Stimulated activated CD4-positive, alpha-beta T cell treated with anti-CD3 and anti-CD28 coated beads, TNF-alpha, amount 100 ng/mL, for 1 hour (primary cell): ENCODE measurements at places on chromosomes 6 and 20.

GRCh38 chr6:28543651-28544610 lies 18.2 kb downstream of the GPX5 start:
- peak; percentile 10 for DNase-seq

GRCh38 chr6:41741625-41742490 lies 5.3 kb downstream of the PGC start:
- no peak for DNase-seq

- no peak for DNase-seq
Observed at GRCh38 chr6:30724906-30725667, 4.9 kb downstream of the TUBB start.

GRCh38 chr6:167092672-167093339 lies 30.1 kb upstream of the CCR6 start:
- no peak for DNase-seq

DNA sequence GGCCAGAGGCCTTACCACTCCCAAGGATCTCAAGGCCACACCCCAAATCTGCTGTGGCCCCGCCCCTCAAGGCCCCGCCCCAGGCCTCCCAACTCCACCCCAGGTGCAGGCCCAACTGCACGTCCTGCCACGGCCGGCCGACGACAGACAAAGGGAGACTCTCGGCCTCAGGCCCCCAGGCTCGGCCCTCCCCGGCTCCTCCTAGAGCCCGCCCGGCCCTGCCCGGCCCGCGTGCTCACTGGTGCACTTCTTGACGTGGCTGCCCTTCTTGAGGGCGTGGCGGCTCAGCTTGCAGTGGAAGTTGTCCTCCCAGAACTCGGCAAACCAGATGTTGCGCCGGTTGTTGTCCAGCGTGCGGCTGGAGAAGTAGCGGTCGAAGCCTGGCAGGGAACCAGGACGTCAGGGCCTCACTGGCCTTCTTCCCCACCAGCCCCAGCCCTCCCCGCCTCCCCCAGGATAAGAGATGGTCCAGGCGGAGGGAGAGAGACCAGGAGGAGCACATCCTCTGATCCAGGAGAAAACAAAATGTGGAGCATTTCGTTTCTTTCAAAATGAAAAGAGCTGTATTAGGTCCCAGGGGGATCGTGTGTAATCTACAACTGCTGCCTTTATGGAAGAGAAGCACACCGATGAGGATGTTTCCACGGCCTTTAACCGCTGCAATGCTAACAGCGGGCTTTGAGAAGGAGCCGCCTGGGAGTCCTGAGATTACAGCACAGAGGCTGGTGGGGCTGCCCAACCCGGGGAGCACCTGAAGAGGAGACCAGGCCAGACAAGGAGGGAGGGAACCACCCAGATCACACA lies 89.4 kb downstream of the GRM4 start:
- no peak for DNase-seq

- DNase-seq = no peak
Observed at GRCh38 chr6:11491596-11492463, 45.7 kb upstream of the TMEM170B start.

DNA sequence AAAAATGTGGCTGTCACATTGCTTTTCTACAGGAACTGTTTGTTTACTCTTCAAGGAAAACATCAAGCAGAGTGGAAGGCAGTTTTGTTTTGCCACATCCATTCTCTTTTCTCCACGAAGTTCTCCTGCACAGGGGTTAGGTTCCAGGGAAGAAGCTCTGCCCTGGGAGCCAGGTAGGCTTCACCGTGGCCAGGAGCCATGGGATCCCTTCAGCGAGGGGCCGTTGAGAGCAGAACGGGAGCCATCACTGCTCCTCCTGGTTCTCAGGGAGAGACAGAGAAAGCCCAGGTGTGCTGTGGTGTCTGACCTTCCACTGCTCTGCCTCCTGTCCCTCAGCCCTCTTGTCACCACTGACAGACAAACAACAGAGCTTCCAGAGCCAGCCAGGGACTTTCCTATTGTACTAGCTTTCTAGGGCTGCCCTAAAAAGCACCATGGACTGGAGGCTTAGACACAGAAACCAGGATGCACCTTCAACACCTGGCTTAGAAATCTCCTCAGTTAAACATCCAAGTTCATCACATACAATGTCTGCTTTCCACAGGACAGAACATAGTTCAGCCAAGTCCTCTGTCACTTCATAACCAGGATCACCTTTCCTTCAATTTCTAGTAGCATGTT lies 75.6 kb upstream of the SLC22A23 start:
- no peak for DNase-seq

DNA sequence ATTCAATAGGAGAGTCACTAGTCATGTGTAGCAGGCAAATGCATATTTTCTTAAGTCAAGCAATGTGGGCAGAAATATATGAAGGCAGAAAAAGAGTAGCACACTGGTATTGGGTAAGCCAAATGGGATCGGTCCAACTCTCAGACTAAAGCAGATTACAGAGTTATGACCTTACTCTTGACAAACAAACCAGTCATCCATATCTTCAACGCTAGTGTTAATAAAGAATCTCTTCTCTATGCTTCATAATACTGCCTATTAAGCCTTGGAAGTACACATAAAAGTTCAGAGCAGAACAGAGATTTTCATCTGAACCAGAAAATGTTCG lies 320.2 kb upstream of the JARID2 start:
- no peak for DNase-seq

- DNase-seq = no peak
Observed at GRCh38 chr6:1382331-1382882, 7.0 kb upstream of the FOXF2 start.

DNA sequence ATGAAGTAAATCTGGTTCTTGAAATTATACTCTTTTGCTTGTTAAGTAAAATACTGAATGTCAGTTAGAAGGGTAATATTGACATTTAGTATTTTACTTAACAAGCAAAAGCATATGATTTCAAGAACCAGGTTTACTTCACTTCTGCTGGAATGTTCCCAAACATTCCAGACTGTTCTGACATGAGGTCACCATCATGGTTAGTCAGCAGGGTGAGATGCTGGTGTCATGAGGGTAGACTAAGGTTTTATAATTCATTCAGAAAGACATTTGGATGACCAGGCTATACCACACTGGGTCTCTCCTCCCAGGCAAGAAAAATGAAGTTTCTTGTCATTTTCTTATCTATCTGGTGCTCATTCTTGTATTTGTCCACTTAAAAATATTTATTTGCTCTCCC lies 414.4 kb upstream of the MMS22L start:
- DNase-seq = no peak

DNA sequence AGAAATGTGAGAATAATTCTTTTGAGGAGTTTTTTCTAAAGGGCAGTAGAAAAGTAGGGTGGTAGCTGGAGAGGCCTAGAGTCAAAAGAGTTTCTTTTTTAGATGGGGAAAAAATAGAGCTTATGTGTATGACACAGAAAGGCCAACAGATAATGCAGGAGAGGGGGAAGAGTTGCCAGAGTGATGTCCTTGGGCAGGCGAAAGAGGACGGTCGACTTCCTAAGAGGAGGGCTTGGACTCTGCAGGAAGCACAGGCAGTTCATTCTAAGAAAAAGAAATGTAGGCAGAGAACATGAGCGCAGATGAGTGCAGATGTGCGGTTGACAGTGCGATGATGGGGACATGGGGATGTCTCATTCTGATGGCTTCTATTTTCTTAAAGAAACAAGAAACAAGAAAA lies 68.9 kb downstream of the PAK5 start:
- DNase-seq = no peak

GRCh38 chr20:19901226-19901625 lies 115.9 kb upstream of the NAA20 start:
- no peak for DNase-seq

GRCh38 chr6:210104-210456 lies 82.2 kb upstream of the DUSP22 start:
- DNase-seq = no peak

DNA sequence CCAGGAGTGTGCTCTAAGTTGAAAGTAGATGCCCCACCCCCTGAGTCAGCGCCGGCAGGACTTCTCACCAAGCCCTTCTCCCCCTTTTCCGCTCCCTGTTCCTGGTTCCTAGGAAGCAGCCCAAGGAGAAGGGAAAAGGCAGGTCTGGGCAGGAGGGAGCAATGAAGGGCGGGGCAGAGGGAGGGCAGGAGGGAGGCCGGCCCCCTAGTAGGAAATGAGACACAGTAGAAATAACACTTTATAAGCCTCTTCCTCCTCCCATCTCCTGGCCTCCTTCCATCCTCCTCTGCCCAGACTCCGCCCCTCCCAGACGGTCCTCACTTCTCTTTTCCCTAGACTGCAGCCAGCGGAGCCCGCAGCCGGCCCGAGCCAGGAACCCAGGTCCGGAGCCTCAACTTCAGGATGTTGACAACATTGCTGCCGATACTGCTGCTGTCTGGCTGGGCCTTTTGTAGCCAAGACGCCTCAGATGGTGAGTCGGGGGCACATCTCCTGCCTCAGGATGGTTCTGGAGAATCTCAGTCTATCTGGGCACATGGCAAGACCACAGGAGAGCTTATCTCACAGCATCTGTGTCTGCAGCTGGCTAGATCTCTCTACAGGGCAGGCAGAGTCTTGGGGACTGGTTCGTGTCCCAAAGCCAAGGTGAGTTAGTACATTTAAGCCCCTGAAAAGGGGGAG lies at the start of gene PROCR:
TSS of gene PROCR (plus strand) at position 320 of the 681 bp plus-strand sequence. CDS start at position 403, 83 bp downstream.
- DNase-seq = no peak

GRCh38 chr6:125277838-125278237 lies 23.9 kb downstream of the HDDC2 start:
- no peak for DNase-seq

DNA sequence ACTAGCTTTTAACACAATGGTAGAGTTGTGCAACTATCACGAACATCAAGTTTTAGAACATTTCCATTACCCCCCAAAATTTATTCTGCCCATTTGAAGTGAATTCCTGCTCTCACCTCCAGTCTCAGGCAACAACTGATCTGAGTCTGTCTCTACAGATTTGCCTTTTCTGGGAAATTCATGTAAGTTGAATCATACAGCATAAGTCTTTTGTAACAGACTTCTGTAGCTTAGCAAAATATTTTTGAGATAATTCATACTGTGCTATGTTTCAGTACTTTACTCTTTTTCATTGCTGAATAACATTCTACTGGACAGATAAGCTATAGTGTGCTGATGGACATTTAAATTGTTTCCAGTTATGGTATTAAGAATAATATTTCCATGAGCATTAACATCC lies 447.3 kb upstream of the GJE1 start:
- no peak for DNase-seq

DNA sequence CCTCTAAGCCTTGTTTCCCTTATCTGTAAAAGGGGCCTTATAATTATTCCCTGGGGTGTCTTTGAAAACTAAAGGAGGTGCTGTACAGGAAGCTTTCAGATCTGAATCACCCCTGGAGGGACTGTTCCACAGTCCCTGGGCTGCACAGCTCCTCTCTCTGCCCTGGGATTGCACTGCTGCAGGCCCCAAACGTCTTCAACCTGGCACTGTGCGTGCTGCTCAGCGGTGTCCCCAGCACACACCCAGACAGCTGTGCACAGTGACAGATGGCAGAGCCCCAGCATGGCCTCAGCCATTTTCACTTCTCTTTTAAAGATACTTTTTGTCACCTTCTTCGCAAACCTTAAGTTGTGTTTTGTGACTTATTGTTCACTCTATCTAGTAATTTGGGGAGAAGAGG lies 50.7 kb upstream of the INSM1 start:
- DNase-seq = no peak

DNA sequence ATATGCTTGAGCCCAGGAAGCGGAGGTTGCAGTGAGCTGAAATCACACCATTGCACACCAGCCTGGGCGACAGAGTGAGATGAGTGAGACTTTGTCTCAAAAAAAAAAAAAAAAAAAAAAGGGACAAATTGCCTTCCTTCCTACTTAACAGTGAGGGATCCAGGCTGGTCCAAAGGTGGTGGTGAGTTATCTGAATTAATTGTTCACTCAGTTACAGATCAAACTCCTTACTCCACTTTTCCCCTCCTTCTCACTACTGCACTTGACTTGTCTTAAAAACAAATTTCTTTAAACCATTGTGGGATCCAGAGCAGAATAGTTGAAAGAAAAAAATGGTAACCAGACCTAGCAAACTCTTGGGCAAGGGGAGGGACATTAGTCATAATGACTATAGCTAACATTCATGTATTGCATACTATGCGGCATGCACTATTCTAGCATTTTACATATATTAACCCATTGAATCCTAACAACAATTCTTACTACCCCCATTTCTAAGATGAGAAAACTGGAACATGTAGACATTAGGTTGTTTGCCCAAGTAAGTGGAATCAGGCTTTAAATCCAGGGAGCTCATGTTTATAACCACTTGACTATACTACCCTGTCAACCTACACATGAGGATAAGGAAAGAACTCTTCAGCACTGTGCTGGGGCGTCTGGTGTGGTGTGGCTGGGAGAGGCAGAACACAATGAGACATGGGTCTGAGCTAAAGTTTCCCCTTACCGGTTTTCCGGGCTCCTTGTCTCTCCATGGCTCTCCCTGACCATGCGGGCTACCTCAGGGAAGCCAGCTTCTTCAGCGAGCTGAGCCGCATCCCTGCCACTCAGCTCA lies 1.5 kb downstream of the GPANK1 start:
- DNase-seq = no peak

- no peak for DNase-seq
Observed at GRCh38 chr6:165684333-165684732, 21.3 kb upstream of the PDE10A start.

DNA sequence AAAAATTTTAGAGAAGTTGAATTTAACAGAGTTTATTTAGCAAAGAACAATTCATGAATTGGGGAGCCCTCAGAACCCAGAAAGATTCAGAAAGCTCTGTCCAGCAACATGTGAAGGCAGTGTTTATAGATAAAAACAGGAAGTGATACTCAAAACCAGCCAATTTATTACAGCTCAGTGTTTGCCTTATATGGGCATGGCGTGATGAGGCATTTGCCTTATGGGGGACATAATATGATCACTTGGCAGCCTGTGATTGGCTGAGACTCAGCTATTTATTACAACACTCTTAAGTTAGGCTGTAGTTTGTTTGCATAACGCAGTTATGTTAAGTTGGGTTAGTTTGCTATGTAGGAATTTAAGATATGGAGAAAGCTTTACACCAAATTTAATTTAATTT lies 11.5 kb downstream of the HLA-DPA1 start:
- DNase-seq = no peak

- DNase-seq = no peak
Observed at GRCh38 chr6:81073318-81073717, 679.2 kb downstream of the TENT5A start.

DNA sequence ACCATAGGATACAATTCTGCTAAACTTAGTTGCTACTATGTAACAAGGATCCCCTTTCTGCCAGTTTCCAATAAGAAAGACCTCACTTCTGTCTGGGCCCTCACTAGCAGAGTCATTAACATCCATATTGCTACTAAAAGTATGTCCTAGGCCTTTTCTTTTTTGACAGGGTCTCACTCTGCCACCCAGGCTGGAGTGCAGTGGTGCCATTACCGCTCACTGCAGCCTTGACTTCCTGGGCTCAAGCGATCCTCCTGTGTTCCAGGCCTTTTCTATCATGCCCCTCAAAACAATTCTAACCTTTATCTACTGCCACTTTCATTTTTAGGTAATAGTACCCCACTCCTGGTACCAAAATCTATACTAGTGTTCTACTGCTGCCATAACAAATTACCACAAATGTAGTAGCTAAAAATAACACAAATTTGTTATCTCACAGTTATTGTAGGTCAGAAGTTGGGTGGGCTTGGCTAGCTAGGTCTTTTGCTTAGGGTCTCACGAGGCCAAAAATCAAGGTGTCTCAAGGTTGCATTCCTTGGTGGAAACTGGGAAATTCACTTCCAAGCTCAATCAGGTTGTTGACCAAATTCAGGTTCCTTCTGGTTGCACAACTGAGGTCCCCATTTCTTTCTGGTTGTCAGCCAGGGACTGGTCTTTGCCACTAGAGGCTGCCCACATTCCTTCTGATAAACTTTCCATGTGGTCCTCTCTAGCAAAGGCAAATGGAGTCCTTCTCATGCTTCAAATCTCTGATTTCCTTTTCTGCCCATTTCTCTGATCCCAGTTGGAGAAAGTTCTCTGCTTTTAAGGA lies 3.0 kb downstream of the CSNK2A1 start:
- DNase-seq = no peak

- no peak for DNase-seq
Observed at GRCh38 chr6:17298257-17298656, 17.1 kb downstream of the RBM24 start.
